Karpas-422 (cell line): ENCODE measurements at places on chromosomes 12 and 14. TPM values are rescaled to one million over a fixed set of nuclear protein-coding genes. Genes with fewer than 3 reads are reported as not detected.
A peak's percentile ranks its signal among the peaks of the same experiment; 100 is the strongest.

IRF9 gene
- total RNA-seq = 72.7 and 79.8 TPM in 2 replicates

DNA sequence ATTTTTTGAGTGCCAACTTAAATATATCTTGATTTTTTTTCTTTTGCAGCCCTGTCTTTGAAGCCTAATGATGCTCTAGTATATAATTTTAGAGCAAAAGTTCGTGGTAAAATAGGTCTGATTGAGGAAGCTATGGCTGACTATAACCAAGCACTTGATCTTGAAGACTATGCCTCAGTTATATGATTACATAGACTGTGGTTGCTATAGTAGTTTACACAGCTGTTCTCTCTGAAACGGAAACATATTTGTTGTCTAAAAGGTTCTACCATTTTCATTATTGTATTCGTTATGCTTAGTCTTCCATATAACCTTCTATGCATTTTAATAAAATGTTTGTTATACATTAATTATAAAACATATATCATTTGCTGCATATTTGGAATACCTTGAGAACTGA, 246.7 kb downstream of the TTC6 start:
- DNase-seq = no peak

SAV1 gene
- total RNA-seq = 14.7 and 22.0 TPM in 2 replicates

GRCh38 chr12:94863321-94864035, 140.0 kb downstream of the NDUFA12 start:
- DNase-seq = no peak

SOAT2 gene
- total RNA-seq = not detected in 2 replicates

CD9 gene
- not detected in 2 replicates for total RNA-seq

- DNase-seq = no peak
Observed at GRCh38 chr14:59224341-59224740, 35.9 kb downstream of the DAAM1 start.

DNA sequence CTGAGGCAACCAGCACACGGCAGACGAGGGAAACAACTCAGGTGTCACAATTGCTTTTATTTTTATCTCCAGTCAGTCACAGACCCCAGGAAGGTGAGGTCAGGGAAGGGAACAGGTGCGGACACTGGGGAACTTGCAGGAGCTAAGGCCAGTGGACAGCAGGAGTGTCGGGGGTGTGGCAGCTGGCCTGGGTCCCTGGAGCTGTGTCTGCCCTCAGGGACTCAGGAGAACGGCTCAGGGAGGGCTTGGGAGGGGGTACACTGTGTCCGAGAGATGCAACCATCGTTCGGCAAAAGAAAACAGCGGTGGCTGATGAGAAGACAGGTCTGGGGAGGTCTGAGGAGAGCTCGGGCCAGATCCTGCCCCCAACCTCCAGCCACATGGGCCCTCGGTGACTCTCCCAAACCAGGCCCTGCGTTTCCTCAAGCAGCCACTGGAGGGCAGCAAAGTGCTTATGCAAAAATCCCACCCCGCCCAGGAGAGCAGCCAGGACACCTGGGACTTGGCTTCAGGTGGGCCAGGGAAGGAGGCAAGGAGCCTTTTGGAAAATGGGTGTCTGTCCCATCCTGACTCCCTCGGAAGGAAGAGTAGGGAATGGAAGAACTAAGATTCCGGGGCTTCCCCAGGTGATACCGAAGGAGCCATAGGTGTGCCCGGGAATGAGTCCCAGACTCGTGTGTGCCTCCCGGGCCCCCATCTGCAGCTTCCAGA, 24.1 kb upstream of the BCDIN3D start:
- peak; percentile 94 for DNase-seq

TSPAN11 gene
- total RNA-seq = not detected in 2 replicates

DNA sequence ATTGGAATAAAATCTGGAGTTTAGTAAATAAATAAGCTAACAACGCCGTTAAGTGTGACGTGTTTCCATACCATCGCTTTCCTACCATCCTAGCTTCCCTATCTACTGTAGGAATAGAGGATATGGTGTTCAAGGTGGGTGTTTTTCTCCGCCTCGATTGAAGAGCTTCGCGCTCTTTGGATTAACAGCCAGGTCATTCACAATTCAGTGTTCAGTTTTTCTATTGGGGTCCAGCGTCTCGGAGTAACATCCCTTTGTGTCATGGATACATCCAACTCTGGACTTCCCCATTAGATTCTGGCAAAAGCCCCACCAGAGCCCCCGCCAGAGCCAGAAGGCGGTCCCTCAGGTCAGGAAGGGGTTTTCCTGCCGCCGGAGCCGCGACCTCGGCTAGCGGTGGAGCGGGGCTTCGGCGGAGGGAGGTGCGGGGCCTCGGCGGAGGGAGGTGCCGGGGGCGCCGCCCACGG, 1.2 kb upstream of the SRGAP1 start:
- no peak for DNase-seq

BICDL1 gene
- 28.5 and 57.6 TPM in 2 replicates for total RNA-seq

DNA sequence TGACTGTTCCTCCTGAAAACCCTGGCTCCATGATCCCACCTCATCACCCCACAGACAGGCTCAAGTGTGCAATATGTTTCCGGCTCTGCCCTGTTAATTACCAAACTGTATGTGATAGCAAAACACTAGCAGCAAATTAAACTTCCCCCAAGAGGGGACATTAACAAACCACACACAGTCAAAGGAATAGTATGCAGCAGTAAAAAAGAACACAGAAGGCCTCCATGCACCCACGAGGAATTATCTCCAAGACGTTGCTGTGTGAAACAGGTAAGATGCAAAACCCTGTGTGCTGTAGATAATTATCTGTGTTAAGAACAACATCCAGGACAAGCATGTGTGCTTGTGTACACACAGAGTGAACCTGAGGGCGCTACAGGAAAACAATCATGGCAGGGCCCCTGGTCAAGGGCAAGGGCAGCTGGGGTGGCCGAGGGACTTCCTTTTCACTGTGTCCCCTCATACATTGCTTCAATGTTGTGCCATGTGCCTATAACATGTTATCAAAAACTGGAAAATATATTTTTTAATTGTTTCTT, 35.8 kb downstream of the ITPK1 start:
- DNase-seq = no peak

GRCh38 chr14:77979666-77980351, 179.9 kb downstream of the ADCK1 start:
- peak; percentile 64 for DNase-seq

POTEM gene
- not detected in 2 replicates for total RNA-seq
